ENCODE measurements at places on chromosomes 5 and 9.

DNA sequence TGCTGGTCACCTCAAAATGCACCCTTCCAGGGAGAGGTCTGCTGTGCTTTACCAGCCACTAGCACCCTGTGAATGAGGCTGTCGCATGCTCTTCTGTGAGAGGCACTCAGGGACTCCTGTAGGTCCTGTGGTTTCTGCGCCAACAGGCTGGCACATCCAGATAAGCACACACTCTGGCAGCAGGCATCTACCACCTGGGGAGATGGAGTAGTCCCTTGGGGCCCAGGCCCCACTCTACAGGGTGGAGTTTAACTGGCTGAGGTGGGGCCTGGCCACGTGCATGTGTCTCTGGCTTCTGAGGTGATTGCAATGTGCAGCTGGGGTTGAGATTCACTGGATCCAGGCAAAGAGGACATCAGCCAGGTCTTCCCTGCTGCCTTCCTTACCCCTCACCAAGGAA lies 32.3 kb downstream of the TMEM174 start:
- no peak for DNase-seq

DNA sequence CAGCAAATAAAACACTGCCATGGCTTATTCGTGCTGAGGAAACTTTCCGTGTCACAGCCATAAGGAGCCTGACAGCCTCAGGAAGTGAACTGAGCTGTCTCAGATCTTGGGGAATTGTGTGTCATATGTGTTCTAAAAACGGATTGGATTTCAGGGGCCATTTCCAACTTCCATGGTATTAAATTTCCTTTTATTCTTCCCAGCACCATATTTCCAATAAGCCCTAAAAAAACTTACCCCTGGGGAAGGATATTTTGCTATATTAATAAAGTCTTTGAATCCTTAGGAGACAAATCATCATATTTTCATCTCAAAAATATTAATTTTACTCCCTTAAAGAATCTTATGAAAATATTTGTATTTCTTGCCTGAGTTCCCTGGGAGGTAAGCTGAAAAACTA lies 93.9 kb downstream of the LHFPL2 start:
- DNase-seq: no peak

DNA sequence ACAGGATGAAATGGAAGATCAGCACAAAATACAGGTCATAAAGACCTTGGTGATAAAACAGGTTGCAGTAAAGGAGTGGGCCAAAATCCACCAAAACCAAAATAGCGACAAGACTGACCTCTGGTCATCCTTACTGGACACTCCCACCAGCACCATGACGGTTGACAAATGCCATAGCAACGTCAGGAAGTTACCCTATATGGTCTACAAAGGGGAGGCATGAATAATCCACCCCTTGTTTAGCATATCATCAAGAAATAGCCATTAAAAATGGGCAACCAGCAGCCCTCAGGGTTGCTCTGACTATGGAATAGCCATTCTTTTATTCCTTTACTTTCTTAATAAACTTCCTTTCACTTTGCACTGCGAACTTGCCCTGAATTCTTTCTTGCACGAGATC lies 6.0 kb upstream of the NDUFB6 start:
- DNase-seq: no peak

DNA sequence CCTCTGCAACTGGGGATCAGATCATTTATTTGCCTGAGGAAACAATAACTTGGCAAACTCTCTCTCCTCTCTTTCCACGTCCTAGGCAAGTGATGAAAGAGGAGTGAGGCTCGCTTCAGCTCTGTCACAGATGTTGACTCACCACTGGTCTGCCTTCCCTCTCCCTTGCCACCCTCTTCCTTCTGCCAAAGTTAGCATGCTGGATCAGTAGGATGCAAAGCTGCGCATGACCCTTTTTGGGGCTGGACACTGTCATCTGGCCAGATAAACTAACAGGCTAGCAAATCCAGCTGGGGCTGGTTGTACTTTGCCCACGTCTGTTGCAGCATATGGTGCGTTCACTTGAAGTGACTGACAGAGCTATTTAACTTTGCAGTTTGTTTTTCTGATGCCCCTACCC lies 36.2 kb upstream of the SMARCA2 start:
- no peak for DNase-seq

DNA sequence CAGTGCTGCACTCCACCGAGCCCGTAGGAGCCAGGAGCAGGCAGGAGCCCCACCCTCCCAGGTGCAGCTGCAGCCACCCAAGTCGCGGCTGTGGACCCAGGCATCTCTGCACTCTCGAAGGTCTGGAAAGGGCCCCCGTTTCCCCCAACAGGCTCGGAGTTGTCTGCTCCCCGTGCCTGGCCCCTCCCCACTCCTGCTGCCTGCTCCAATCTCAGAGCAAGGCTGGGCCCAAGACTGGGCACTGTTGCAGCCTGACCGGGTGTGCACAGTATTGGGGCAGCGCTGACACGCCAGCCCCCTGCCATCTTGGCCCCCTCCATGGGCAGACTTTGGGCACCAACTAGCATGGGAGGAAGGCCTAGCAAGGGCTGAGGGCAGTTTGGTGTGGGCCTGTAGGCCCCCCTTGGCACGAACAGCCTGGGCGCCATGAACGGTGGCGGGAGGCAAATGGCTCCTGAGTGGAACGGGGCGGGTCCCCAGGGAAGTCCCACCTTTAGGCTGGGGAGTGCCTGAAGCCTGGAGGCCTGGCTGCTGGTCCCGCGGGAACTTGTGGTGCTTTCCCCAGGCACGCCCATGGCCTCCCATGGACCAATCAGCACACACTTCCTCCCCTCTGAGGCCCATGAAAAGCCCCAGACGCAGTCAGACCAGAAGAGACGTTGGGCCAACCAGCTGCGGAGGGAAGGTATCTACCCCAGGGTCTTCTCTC lies 60.4 kb downstream of the PSAT1 start:
- DNase-seq: no peak

DNA sequence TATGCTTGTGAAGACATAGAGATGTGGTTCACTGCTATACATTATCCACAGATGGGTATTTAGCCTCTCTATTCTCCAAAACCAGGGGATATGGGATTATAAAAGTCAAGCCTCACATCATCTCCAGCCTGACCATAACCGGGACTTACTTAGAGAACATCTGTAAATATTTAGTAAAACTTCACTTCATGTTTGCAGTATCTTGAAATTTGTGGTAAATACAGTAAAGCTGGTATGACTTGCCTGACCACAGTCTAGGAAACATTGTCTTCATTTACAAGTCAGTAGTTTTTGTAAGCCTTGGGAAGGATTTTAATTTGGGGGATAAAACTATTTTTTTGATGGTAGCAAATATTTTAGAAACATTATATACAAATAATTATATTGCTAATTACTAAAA lies 64.2 kb downstream of the MAST4 start:
- no peak for DNase-seq

DNA sequence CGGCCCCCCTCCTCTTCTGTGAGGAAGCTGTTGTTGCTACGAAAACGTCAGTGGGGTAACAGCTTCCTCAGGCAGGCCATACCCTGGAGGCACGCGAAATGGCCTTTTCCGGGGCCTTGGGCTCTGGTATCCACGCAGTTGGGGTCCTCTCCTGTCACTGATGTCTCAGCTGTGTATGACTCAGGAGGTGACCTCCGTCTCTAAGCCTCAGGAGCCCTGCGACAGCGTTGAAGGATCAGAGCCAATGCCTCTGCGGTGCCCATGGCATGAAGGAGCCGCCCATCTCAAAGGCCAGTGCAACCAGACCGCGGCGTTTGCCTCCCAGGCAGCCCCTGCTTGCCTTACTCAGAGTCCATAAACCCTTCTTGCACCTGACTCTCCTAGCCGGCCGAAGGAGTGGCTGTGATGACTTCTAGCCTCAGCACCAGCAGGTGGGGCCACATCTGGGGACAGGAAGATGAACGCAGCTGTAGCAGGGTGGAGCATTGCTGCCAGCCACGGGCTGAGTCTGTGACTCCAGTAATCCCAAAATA lies 1.0 kb upstream of the MXD3 start:
- DNase-seq: no peak

DNA sequence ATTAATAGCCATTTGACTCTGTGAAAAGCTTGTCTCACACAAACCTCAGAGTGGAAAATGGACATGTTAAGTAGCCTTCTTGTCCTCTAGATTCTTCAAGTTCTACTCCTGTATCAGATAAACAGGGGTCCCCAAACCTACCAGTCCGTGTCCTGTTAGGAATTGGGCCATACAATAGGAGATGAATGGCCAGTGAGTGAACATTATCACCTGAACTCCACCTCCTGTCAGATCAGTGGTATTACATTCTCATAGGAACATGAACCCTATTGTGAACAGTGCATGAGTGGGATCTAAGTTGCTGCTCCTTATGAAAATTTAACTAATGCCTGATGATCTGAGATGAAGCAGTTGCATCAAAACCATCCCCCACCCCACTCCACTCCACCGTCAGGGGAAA lies 136.3 kb downstream of the TMEM232 start:
- DNase-seq: no peak

- DNase-seq: no peak
These were observed 137.2 kb downstream of the ATG10 start for GRCh38 chr5:82109013-82109412.

GRCh38 chr9:115121181-115121580 lies 3.2 kb upstream of the TNC start:
- no peak for DNase-seq

DNA sequence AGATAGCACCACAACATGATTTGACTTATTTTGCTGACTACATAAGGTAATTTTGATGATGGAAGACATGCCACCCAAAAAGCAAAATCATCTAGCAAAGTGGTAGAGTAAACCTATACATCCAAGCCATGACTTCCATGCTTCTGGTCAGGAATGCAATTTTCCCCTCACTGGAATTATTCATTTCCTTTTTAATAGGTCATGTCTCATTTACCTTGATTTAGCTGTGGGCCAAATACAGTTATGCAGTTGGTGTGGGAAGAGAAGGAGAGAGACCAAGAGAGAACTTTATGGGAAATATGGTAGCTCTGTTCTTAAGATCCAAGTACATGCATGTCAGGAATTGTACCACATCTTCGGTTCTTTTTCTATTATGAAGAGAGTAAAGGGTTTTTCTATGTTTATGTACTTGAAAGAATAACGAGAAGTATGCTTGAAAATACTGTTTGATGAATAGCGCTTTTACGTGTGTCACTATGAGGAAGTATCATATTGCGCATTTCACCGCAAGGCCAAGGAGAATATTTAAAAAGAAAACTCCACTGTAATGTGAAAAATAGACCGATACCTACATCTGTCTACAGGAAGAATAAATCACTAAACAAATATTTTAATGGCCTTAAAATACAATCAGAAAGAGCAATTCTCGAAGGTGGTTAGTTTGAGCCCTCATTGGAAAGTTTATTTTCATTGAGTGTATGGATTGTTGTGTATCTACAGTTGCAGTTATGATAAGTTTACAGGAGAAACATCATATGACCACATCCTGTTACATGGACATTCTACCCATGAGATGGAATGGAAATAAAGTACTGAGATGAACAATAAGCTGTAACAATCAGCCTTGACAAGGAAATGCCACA lies 134.0 kb downstream of the FOXD1 start:
- no peak for DNase-seq

DNA sequence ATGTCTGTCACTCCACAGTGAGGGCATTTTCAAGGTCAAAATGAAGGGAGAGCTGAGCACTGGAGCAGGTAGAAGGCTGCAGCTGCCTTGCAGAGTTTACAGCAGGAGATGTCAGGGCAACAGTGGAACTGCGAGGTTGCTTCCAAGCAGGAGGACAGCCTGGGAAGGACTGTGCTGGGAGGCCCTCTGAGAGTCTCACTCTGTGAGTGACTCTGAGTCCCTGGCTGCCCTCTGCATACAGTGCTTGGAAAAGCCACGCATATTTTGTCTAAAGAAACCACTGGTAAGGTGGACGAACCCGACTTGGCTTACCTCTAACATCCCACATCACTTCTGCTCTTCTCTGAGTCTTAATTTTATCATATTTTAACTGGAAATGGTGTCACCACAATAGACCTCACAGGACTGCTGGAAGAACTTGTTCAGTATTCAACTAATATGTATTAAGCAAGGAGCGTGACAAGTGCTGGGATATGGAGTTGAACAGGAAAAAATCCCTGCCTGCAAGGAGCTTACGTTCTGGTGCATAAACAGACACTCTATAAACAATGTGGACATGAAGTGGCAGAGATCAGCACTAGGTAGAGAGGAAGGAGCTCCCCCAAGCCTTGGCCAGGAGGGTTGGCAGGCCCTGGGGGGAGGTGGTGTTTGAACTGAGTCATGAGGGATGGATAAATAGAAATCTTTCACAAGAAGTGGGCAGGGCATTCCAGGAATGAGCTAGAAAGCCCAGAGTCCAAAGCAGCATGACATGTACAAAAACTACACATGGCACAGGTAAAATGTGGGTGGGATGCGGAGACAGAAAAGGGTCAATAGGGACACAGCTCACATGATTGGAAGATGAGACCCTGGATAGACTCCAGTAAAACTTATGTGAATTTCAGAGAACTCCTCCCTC lies 64.0 kb upstream of the FOXE1 start:
- no peak for DNase-seq

GRCh38 chr5:179265514-179266290 lies 79.6 kb downstream of the ADAMTS2 start:
- DNase-seq: no peak

- no peak for DNase-seq
These were observed 294.7 kb downstream of the NSG2 start for GRCh38 chr5:174340226-174340625.

DNA sequence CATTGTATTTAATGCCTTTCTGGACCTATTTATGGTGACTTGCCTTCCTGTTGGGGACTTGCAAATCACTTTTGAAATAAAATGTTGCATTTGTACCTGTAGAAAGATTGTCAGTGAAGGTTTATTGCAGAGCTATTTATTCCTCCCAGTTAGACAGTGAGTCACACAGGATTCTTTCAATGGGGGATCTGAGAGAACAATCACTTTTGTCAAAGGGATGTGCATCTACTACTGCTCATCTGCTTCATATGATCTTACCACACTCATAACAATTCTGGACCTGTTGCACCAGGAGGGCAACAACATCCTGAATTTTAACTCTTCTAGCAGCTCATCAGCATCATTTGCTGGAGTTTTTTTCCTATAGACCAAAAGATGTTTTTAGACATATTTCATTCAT lies 66.8 kb downstream of the FBXL7 start:
- DNase-seq: no peak

- DNase-seq: no peak
These were observed 87.0 kb downstream of the SLF1 start for GRCh38 chr5:94705427-94705826.

DNA sequence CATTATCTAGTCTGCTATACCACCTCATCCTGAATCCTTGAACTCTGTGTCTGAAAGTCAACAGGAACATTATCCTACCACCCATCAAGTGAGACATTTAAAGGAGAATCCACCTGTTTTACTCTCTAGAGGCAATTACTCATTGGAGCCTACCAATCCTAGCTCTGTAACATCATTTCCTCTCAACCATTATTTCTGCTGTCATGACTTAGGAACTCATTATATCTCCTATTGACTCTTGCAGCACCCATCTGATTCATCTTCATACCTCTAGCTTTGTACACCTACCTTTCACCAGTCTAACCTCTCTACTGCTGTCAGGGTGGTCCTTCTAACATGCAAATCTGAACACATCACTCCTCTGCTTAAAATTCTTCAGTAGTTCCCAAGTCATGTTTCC lies 481.5 kb downstream of the NFIB start:
- no peak for DNase-seq

GRCh38 chr9:93713716-93714115 lies 137.3 kb downstream of the PHF2 start:
- no peak for DNase-seq

Measured in stimulated activated CD8-positive, alpha-beta memory T cell treated with anti-CD3 and anti-CD28 coated beads, Interleukin-2, amount 100 ng/mL, for 1 hour (primary cell).